Naive thymus-derived CD4-positive, alpha-beta T cell (primary cell): ENCODE measurements at places on chromosomes 5 and 9. TPM values are rescaled to one million over a fixed set of nuclear protein-coding genes. Genes with fewer than 3 reads are reported as not detected.

- no peaks in the 10 kb centered on the region for H3K36me3 ChIP-seq
- no peak overlapping the region for H3K4me3 ChIP-seq
- H3K27me3 ChIP-seq: no peaks in the 10 kb centered on the region
- DNase-seq: no peak
- H3K27ac ChIP-seq: no peak overlapping the region
Measured at GRCh38 chr5:150765799-150766169, 7.0 kb upstream of the DCTN4 start.

- no peaks in the 10 kb centered on the region for H3K27me3 ChIP-seq
- no peaks in the 10 kb centered on the region for H3K4me1 ChIP-seq
- H3K36me3 ChIP-seq: no peaks in the 10 kb centered on the region
- H3K27ac ChIP-seq: no peak overlapping the region
- DNase-seq: no peak
Measured at GRCh38 chr5:89690331-89690730, 719.2 kb downstream of the CETN3 start.

GRCh38 chr5:60972231-60972630, 27.2 kb downstream of the NDUFAF2 start:
- H3K4me1 ChIP-seq: no peaks in the 10 kb centered on the region
- H3K27ac ChIP-seq: no peak overlapping the region
- no peaks in the 10 kb centered on the region for H3K36me3 ChIP-seq
- no peak for DNase-seq
- H3K27me3 ChIP-seq: no peaks in the 10 kb centered on the region
- no peak overlapping the region for H3K4me3 ChIP-seq

GRCh38 chr5:81233080-81233634, at the start of gene CKMT2:
TSS of gene CKMT2 (plus strand) at chr5:81233322. CDS start at chr5:81251133, 17,811 bp downstream.
- DNase-seq: no peak
- H3K4me3 ChIP-seq: no peak within 1 kb of the TSS
- no peaks in the 10 kb centered on the region for H3K36me3 ChIP-seq

Gene FYB1
- total RNA-seq: 497 TPM

Gene FAM200C
- total RNA-seq: 0.94 TPM

Gene FGF18
- total RNA-seq: not detected

Gene GGTA1
- total RNA-seq: not detected
